Stimulated activated CD8-positive, alpha-beta memory T cell treated with anti-CD3 and anti-CD28 coated beads, Interleukin-7, amount 100 ng/mL, for 24 hours (primary cell): ENCODE measurements at places on chromosomes 5 and 9.

DNA sequence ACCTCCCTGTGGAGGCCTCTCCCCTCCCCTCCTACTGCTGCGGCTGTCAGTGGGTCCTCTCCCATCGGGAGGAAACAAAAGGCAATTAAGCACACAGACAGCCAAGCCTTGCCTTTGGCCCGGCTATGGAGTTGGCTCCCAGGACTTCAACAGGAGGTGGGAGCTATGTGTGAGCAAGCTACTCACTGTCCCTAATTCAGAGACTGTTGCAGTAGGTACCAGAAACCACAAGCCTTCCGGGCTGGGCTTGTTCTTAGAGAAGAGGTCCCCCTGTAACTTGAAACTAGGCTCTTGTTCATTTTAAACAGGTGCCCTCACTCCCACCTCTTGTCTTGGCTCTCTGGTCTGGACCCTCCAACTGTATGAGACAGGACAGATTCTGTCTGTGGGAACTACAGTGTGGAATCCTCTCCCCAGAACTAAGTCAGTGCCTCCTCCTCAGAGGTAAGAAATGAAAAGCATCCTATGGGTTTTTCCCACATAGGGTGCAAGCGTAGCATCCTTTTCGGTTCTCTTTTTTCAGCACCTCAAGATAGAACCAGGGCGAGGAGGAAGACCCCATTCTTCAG is 561.1 kb downstream of the EBF1 start:
- DNase-seq, result no peak

- no peak for DNase-seq
These were observed 72.0 kb upstream of the COL5A1 start for GRCh38 chr9:134569626-134570025.

- no peak for DNase-seq
These were observed 175.2 kb upstream of the DAP start for GRCh38 chr5:10936081-10936855.

- DNase-seq, result no peak
These were observed 44.8 kb upstream of the EQTN start for GRCh38 chr9:27341545-27342294.

GRCh38 chr9:131545786-131546335 is 538 bp downstream of the PRRT1B start:
- no peak for DNase-seq

DNA sequence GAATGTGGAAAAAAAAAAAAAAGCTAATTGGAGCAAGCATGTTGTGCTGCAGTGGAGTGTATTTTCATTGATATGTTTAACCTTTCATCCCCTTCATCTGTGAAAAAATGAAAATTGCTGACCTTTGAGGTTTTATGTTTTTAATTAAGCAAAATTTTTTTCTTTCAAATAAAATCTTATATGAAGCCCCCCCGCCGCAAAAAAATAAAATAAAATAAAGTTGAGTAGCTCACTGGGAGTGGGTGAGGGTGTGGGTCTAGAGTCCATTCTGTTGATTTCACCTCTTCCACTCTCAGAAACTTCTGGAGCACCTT is 43.3 kb downstream of the TEK start:
- no peak for DNase-seq

GRCh38 chr9:12516031-12516430 is 177.2 kb upstream of the TYRP1 start:
- no peak for DNase-seq

GRCh38 chr5:172605466-172605865 is 35.6 kb upstream of the NEURL1B start:
- DNase-seq, result no peak

DNA sequence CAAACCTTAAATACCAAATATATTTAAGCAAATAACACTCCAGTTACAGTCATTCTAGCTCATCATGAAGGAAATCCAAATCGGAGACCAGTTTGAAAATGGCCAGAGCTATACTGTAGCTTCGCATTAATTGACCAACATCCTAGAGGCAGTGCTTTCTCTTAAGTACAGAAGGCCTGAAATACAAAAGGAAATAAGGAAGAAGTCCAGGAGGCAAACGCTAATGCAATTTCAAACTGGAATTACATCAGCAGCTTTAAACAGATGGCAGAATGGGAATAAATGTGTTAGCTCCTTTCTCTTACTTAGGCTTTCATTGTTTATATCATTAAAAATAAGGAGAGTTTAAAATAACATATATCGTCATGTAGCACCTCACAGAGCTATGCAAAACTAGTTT is 197.0 kb downstream of the SEC61B start:
- no peak for DNase-seq

GRCh38 chr5:172490514-172491461 is 36.5 kb upstream of the SH3PXD2B start:
- DNase-seq, result no peak

- DNase-seq, result no peak
These were observed 946.0 kb downstream of the NR2F1-AS1 start for GRCh38 chr5:92635001-92635461.

DNA sequence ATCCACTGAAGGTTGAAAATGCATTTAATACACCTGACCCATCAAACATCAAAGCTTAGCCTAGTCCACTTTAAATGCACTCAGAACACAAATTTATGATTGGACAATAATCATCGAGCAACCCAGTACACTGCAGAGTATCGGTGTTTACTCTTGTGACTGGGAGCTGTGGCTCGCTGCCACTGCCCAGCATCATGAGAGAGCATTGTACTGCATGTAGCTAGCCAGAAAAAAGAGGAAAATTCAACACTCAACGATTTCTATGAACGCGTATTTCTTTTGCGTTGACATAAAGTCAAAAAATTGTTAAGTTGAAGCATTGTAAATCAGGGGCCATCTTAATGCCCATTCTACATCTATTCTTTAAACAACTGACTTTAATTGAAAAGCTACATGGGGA is 95.1 kb upstream of the CD180 start:
- DNase-seq, result no peak

DNA sequence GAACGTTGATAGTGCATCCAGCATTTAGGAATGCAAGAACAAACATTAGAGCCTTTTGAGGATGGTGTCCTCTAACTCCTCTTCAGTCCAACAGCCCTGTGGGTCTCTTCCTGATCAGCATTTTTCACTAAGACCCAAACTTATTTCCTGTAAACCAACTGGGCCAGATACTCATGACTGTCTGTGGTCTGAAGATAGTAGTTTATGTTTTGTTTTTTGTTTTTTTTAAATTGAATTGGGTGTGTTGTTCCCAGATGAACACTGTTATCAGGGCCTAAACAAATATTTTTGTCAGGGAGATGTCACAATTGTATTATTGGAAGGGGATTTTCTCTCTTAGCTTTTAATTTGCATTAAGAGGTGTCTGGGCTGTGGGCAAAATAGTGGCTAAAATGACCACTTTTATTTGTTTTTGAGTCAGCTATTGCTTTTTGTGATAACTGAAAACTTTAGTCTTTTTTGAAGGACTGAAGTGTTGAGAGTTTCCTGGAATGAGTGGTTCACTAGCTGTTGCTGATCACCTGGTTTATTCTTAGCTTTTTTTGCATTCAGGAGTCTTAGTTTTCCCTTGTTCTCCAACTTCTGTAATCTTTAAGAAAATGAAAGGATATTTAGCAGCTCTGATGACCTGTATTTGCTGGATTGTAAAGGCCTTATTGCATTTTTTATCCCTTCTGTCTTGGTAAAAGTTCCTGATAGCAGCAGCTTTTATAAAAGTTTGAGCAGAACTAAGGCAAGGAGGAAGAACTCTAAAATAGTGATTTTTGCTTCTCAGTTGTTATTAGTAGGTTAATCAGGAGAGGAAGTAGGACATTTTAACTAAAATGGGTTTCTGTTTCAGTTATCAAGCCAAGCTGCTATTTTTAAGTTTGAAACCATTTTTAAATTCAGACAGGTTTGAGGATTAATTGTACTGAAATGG is 5.5 kb downstream of the MAN2A1 start:
- DNase-seq, result no peak

- no peak for DNase-seq
These were observed 989.2 kb downstream of the TLE4 start for GRCh38 chr9:80560976-80561375.

GRCh38 chr9:112020680-112021596 is 124.3 kb downstream of the UGCG start:
- DNase-seq, result no peak

DNA sequence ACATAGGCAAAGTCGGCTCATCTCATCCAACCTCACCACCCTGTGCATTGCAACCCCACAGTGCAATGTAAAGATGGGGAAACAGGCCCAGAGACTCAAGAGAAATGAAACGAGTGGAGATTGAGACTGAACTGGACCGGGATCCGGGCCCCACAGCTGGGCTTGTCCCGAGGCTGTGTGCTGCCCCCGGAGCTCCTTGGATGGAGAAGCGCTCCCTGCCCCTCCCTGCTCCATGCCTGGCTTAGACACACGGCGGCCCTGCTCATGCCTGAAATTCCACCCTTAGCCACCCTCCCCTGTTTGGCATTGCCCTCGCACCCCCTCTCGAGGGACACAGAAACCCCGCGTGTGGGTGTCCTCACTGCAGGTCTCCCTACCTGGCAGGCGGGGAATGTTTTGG is 27.2 kb upstream of the FCN1 start:
- DNase-seq, result no peak

DNA sequence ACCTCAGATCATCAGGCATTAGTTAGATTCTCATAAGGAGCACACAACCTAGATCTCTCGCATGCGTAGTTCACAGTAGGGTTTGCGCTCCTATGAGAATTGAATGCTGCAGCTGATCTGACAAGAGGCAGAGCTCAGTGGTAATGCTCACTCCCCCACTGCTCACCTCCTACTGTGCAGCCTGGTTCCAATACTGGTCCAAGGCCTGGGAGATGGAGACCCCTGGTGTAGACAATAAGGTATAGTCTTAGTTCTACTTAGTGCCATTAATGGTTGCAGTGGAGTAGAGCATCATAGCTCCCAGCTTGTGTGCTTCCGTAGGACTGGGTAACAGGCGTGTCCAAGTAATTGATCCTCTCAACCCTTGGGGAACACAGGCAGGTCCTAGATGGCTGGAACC is 70.4 kb upstream of the ANKRD55 start:
- DNase-seq, result no peak

DNA sequence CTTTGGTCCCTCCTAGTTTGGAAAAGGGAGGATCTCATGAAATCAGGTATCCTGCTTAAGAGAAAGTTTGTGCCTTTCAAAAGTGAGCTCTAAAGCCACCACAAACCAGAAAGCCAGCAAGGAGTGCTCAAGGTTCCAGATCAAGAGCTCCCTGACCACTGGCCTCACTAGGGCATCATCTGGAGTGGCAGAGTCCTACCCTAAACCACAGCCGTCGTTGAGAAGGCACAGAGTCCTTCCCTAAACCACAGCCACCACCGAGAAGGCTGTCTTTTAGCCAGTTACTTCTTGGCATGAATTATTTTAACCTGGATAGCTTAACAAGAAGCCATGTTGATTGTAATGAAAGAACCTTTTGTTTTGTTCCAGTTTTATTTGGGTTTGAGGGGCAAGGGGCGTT is 102.9 kb downstream of the FRMD3 start:
- no peak for DNase-seq

GRCh38 chr5:159208514-159209437 is 577 bp downstream of the RNF145 start:
- DNase-seq, result no peak
